ENCODE measurements at places on chromosomes 11 and 22.

- no peak for DNase-seq
Measured at GRCh38 chr11:35253237-35253636, 114.3 kb downstream of the CD44 start.

GRCh38 chr22:37021710-37022482, 2.4 kb downstream of the MPST start:
- DNase-seq, result no peak

- no peak for DNase-seq
Measured at GRCh38 chr11:72009156-72009555, 10.4 kb downstream of the IL18BP start.

DNA sequence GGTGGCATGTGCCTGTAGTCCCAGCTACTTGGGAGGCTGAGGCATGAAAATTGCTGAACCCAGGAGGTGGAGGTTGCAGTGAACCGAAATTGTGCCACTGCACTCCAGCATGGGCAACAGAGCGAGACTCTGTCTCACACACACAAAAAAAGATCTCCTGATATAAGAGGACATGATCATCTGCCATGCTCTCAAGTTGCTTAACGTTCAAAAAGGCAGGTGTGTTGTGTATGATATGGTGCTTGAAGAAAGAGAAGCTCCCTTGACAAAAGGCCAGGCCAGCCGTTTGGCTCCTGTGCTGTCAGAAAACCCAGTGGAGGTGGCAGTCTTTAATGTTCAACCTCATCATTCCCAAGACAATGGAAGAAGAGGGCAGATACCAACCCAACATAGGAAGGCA, 117.3 kb upstream of the PLET1 start:
- no peak for DNase-seq

DNA sequence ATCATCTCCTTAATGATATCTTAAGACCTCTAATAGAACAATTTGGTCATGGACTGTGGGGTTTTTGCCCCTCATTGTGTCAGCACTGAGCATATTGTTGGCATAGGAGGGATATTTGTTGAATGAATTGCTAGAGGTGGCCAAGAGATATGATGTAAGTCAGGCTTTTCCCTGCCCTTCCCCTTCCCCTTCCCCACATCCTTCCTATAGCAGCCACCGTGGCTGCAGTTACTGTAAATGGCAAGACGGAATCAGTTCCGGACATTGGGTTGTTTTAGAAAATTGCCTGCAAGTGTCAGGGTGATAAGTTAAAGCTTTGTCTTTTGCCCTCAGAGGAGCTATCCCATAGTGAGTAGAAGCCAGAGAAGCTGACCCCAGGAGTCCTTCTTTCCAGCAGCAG, 23.0 kb downstream of the LIMK2 start:
- no peak for DNase-seq

DNA sequence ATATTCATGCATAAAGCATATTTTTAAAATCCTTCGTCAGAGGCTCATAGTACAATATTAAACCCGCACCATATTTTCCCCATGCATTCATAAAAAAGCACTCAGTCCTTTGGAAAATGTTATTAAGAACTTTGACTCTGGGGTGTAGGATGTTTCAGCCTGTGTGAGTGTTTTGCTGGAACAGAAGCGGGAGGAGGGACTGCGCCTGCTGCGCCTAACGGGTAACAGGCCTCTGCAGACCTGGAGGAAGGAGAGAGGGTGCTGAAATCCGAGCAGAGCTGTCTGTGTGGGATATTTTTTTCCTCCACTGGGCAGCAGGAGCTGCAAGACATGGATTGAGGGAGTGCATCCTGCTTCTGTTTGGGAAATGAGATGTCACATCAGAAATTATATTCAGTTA, 483.0 kb downstream of the BRD1 start:
- no peak for DNase-seq

- no peak for DNase-seq
Measured at GRCh38 chr22:39098576-39098975, 1.5 kb downstream of the APOBEC3H start.

DNA sequence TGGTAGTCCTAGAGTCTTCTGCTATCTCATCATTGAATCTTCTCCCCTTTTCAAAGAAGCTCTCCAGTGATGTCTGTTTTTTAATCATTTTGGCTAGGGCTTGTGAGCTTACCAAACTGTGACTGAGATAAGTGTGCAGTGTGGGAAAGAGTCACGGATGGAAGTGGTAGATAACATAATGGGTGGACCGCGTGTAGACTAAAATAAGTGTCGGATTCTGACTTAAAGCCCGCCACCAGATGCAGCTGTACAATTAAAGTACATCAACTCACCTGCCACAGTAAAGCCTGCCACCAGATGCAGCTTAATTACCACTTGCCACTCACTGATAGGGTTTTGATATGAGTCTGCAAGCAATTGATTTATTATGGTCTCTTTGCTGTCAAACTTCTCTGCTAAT, 581.5 kb downstream of the LRRC4C start:
- no peak for DNase-seq

DNA sequence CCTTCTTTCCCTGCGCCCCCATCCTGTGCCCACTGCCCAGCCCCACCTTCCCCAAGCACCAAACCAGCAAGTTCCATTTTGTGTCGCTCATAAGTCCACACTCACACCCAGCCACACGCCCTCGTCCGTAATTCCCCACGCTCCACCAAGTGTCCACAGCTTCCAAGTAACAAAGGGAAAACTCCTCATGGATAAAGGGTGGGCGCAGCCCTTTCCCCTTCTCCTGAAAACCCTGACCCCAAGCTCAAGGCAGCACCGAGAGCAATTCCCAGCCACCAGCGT, 458 bp downstream of the FXYD6 start:
- DNase-seq, result no peak
